ENCODE measurements at places on chromosomes 4 and X. TPM values are rescaled to one million over a fixed set of nuclear protein-coding genes. Genes with fewer than 3 reads are reported as not detected.

SLC25A31 gene
- not detected for polyA plus RNA-seq

KLKB1 gene
- 1.4 TPM for polyA plus RNA-seq

DNA sequence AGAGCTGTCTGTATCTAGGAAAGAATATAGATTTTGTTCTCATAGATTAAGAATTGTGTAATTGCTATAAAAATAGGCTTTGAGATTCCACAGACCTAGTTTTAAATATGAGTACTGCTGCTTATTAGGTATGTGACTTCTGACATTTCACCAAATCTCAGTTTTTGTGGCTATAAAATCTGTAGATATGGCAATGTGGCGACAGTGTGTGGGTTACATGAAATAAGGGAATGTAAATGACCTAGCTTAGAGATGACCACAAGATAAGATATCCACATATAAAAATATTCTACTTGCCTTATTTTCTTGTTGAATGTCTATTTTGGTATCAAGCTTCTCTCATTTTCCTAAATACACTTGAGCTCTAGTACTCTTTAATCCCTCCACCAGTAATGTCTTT is 193.8 kb downstream of the UNC5C start:
- no peak overlapping the region for H3K27ac ChIP-seq
- H3K36me3 ChIP-seq, result no peaks in the 10 kb centered on the region
- no peaks in the 10 kb centered on the region for H3K27me3 ChIP-seq
- H3K4me1 ChIP-seq, result no peaks in the 10 kb centered on the region
- H3K4me3 ChIP-seq, result no peak overlapping the region
- no peak for DNase-seq

DNA sequence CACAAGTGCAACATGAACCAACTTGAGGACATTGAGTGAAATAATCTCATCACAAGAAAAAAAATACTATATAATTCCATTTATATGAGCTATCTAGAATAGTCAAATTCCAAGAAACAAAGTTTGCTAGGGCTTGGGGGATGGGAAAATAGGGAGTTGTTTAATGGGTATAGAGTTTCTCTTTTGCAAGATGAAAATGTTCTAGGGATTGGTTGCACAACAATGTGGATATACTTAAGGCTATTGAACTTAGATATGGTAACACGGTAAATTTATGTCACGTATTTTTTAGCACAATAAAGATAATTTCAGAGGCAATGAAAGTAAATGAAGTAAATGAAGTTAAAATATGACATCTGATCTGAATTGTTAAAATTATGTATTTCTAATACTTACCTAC is 7.9 kb downstream of the MFSD8 start:
- no peak for DNase-seq
- H3K4me1 ChIP-seq, result no peaks in the 10 kb centered on the region
- H3K27ac ChIP-seq, result no peak overlapping the region
- no peak overlapping the region for H3K4me3 ChIP-seq
- peaks cover 31% of the 10 kb centered on the region for H3K36me3 ChIP-seq
- no peaks in the 10 kb centered on the region for H3K27me3 ChIP-seq
